ENCODE measurements at places on chromosomes 12 and 14.

GRCh38 chr12:125436686-125437085, 371.5 kb downstream of the AACS start:
- no peak for DNase-seq

- no peak for DNase-seq
Measured at GRCh38 chr14:62347562-62348011, 585.4 kb downstream of the SNAPC1 start.

GRCh38 chr14:54760866-54761575, 141.6 kb downstream of the GCH1 start:
- no peak for DNase-seq

- DNase-seq = peak; percentile 32
Measured at GRCh38 chr12:52307836-52308805, 13.1 kb downstream of the KRT83 start.

- no peak for DNase-seq
Measured at GRCh38 chr12:28107679-28108078, 82.6 kb upstream of the CCDC91 start.

GRCh38 chr14:91647856-91648255, 84.0 kb downstream of the CATSPERB start:
- no peak for DNase-seq

- no peak for DNase-seq
Measured at GRCh38 chr12:64019654-64020053, 175.2 kb downstream of the SRGAP1 start.

DNA sequence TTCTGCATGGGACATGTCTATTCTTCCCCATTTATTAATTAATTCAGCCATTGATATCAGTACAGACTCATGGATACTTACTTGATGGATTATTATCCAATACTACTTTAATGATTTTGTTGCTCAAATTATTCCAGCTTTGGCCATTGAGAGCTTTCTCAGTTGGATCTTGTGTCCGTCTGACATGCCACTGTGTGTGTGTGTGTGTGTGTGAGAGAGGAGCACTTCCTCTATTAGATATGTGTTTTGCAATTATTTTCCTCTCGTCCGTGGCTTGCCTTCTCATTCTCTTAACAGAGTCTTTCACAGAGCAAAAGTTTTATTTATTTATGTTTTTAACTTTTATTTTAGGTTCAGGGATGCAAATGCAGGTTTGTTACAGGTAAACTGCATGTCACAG, 194.2 kb downstream of the ADGRD1 start:
- DNase-seq = no peak

GRCh38 chr14:81231540-81231939, 10.8 kb upstream of the GTF2A1 start:
- DNase-seq = no peak

GRCh38 chr14:102096569-102097188, 9.8 kb upstream of the HSP90AA1 start:
- DNase-seq = peak; percentile 74

Measured in stimulated activated CD4-positive, alpha-beta T cell treated with anti-CD3 and anti-CD28 coated beads, Interleukin-4, amount 100 ng/mL, for 1 hour (primary cell).